Panc1 (cell line): ENCODE measurements at places on chromosomes 12 and 14. TPM values are rescaled to one million over a fixed set of nuclear protein-coding genes. Genes with fewer than 3 reads are reported as not detected.

GRCh38 chr14:20820063-20820904, 17.6 kb upstream of the RNASE1 start:
- no peak for DNase-seq

- no peak for DNase-seq
Observed at GRCh38 chr12:50103767-50104321, at the start of gene GPD1. Gene GPD1 (plus strand): TSS chr12:50104008. CDS start chr12:50104051, 43 bp downstream.

GRCh38 chr12:56477521-56478225, 9.3 kb downstream of the SPRYD4 start:
- no peak for DNase-seq

GRCh38 chr14:71651228-71651627, 281.0 kb upstream of the RGS6 start:
- DNase-seq = no peak

DNA sequence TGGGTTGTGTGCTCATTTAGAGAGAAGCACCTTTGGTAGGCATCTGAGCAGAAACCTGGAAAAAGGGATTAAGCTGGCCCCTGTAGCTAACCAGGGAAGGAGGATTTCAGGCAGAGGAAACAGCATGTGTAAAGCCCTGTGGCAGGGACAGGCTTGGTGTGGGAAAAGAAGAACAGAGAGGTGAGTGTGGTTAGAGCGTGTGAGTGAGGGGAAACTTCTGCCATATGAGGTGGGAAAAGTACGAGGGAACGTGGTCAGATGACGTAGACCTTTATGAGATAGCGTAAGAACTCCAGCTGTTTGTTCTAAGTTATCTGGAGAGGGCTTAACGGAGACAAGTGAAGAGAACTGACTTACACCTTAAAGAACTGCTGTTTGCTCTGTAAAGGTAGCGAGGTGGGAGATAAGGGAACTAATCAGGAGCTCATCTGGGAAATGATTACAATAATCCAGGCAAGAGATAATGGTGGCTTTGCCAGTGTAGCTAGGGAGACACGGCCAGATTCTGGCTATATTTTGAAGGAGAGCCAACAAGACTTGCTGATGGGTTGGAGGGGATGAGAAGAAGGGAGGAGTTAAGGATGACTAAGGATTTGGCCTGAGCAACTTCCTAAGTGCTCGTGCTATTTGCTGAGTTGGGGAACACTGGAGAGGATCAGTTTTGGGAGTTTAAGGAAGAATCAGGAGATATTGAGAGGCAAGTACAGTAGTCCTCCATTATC, 234.0 kb downstream of the ETNK1 start:
- no peak for DNase-seq

DNA sequence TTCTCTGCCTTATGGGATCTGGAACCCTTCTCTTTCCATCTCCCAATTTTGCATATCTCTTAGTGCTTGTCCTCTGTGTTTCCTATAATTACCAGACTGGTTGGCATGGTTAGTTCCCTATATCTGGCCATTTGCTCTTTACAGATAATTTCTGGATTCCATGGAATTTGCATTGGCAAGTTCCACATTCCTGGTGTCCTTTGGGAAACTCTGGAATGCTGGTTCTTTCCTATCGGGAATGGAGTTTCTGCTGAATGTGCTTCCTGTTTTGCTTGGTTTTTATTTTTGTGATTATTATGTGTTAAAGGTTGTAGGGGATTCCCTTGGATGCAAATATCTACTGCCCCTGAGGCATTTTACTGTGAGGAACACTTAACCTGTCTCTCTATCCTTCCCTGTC, 193.0 kb upstream of the BTG1 start:
- DNase-seq = no peak

- DNase-seq = peak; percentile 55
Observed at GRCh38 chr14:52951681-52952554, 1.1 kb upstream of the FERMT2 start.

- DNase-seq = no peak
Observed at GRCh38 chr14:74980731-74981461, 21.8 kb upstream of the EIF2B2 start.

MARCHF9 gene
- 2.3 TPM for total RNA-seq

NYNRIN gene
- total RNA-seq = 0.31 TPM

RNFT2 gene
- total RNA-seq = 12.3 TPM

OASL gene
- total RNA-seq = 21.1 TPM

AJUBA gene
- 50.2 TPM for total RNA-seq

PEX5 gene
- 26.9 TPM for total RNA-seq
